ENCODE measurements at places on chromosomes 5 and 9. TPM values are rescaled to one million over a fixed set of nuclear protein-coding genes. Genes with fewer than 3 reads are reported as not detected.

DNA sequence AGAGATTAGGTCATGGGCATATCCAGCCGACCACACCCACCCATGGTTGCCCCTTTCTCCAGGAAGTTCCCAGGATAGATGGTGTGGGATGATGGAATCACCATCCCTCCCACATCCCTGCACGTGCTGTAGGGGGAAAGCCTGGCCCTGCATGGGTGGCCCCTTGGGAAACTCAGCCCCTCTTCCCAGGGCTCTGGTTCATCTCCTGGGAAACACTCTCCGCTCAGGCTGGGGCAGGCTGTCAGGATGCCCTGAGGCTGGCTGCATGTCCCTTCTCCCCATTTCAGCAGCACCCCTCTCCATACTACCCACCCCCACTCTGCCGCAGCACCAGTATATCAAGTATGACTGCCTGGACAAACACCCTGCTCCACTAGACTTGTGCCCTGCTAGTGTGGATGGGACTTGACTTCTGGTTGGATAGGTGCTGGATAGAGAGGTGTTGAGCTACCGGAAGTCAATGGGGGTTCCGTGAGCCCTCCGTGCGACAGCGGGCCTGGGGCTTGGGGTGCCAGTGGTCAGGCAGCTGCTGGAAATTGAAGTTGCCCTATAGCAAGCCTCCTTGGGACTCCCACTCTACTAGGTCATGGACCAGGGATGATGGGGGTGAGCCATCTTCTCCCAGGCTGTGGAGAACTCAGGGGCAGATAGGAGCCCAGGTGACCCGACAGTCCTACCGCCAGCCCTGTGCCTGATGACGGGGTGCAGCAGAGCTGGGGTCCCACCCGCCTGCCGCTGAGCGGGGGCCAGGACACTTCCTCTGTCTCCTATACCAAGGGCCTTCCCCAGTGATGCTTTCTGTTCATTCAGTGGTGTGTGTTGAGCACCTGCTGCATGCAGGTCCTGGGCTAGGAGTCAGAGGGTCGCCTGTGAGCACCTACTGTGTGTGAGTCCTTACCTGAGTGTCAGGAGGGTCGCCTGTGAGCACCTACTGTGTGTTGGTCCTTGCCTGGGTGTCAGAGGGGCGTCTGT, 69.4 kb upstream of the COL5A1 start:
- DNase-seq, result no peak

GRCh38 chr5:160280384-160281095, 31.8 kb downstream of the CCNJL start:
- DNase-seq, result no peak

PHF24 gene
- 0.21 TPM for polyA plus RNA-seq

- DNase-seq, result no peak
These were observed 70.2 kb downstream of the NR2F1-AS1 start for GRCh38 chr5:93510626-93511380.

TAF11L9 gene
- not detected for polyA plus RNA-seq

DNA sequence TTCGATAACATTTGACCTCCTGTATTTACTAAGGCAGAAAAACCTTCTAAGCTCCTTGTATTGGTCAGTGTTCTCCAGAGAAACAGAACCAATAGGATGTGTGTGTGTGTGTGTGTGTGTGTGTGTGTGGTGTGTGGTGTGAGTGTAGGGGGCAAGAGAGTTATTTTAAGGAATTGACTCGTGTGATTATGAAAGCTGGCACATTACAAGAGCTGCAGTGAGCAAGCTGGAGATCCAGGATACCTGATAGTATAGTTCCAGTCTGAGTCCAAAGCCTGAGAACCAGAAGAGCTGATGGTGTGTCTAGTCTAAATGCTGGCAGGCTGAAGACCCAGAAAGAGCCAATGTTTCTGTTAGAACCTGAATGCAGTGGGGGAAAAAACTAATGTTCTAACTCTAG, 21.2 kb upstream of the PIK3R1 start:
- DNase-seq, result no peak

TLE1 gene
- polyA plus RNA-seq, result 81.7 TPM

GRCh38 chr9:70654144-70654543, 239.7 kb upstream of the KLF9 start:
- DNase-seq, result no peak

GHR gene
- polyA plus RNA-seq, result 24.2 TPM

SURF1 gene
- 34.5 TPM for polyA plus RNA-seq

DNA sequence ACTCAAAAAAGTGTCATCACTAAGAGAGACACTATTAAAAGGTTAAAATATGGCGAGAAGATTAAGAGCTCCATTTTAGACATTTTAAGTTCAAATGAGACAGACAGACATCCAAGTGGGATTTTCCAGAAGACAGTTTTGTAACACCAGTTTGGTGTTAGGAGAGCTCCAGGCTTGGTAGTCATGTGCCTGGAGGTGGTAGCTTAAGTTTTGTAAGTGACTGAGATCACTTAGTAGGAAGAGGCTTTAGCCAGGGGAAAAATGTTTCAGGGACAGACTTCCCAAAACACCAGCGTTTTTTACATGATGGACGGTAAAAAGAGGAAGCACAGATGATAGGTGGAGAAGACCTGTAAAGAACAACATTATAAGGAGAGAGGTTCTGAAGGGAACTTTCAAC, 150.3 kb downstream of the GIN1 start:
- DNase-seq, result no peak

- DNase-seq, result no peak
These were observed 253.4 kb downstream of the NR2F1-AS1 start for GRCh38 chr5:93327605-93328004.

DNA sequence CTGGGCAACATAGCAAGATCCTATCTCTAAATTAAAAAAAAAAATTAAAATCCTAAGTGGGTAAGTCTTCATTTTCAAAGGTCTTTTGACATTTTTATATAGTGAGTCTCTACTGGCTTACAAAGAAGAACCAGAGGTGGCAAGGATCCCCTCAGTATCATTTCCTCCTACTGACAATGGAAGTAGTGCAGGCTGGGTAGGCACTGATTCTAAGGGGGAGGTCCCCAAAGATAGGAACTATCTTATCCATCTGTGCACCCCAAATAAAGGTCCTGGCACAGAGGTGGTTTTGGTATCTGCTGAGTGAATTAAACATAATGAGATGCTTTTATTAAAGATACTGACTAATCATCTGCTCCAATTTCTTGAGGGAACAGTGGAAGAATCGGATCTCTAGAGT, 4.2 kb downstream of the FAM193B start:
- no peak for DNase-seq

GRCh38 chr9:126985870-126986498, 71.4 kb downstream of the RALGPS1 start:
- DNase-seq, result no peak

DNA sequence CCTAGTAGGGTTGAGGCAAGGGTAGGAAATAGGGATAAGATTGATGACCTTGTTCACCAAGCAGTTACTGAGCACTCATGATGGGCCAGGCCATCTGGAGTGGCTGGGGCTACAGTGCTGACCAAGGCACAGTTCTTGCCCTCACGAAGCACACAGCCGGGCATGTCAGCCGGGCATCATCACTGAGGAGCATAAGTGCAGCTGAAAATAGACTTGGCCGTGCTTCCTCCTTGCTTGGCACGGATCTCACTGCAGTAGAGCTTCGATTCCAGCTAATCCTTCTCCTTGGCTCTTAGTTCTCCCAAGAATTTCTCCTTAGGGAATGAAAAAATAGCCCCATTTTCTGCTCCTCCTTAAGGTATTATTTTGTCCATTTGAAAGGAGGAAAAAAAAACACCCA, 116.6 kb downstream of the NMUR2 start:
- DNase-seq, result no peak

EIF4E1B gene
- 0.11 TPM for polyA plus RNA-seq

Measured in left renal cortex interstitium (tissue), 4 donors.